Activated CD8-positive, alpha-beta memory T cell treated with anti-CD3 and anti-CD28 coated beads, Interleukin-2, amount 10 ng/mL, durations not matched to agents 7 days and 5 days (primary cell): ENCODE measurements at places on chromosomes 6 and 20. TPM values are rescaled to one million over a fixed set of nuclear protein-coding genes. Genes with fewer than 3 reads are reported as not detected.

DZANK1 gene
- 1.7 TPM for total RNA-seq

NOTCH4 gene
- total RNA-seq, result 0.88 TPM

TTBK1 gene
- total RNA-seq, result 0.20 TPM

UBE2C gene
- total RNA-seq, result 219 TPM

NRSN1 gene
- not detected for total RNA-seq

FAM83D gene
- 28.4 TPM for total RNA-seq

SLC17A1 gene
- not detected for total RNA-seq

OPRM1 gene
- not detected for total RNA-seq

CTAGE9 gene
- total RNA-seq, result not detected

BHLHE23 gene
- not detected for total RNA-seq

PREX1 gene
- 156 TPM for total RNA-seq

ERVFRD-1 gene
- not detected for total RNA-seq

C4B gene
- total RNA-seq, result 5.5 TPM

TNXB gene
- 5.5 TPM for total RNA-seq
